AG09309 (cell line): ENCODE measurements at places on chromosomes 13 and 19.

DNA sequence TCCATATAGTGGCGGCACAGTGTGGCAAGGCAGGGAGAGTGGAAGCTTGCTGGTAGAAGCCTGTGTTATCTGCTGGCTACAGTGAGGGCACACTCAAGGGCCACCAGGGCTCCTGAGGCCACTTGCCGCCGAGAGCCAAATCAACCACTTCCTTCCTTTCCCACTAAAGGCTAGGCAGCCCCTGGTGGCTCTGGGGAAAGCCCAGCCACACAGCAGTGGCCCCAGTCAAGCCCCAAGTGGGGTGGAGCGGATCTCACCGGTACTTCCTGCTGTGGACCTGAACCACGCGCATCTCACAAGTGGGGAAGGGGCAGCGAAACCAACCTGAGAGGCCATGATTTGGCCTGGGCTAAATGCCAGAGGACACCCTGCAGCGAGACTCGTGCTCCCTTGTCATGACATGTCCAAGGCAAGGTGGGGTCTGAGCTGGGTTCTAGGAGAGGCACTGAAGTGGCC lies 21.9 kb upstream of the SLC35E1 start:
- DNase-seq, result no peak

- peak; percentile 48 for DNase-seq
Observed at GRCh38 chr13:95564733-95565291, 12.3 kb downstream of the CLDN10 start.

GRCh38 chr13:33617055-33617454 lies 200.9 kb upstream of the RFC3 start:
- no peak for DNase-seq

DNA sequence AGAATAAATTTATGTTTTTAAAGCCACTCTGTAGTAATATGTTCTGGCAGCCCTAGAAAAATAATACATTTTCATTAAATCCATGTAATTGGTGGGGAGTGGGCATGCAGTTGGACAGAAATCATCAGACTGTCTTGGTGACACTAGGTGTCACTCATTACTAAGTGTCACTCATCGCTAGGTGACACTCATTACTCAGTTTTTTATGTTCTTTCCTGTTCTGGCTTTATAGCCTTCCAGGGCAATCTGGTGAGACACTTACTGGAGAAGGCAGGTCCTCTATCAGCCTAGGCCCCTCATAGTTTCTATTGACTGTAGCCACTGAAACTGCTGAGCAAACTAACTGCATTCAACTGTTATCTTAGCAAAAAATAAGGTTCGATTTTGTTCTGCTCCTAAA lies 542.1 kb downstream of the SLITRK1 start:
- no peak for DNase-seq

GRCh38 chr13:113882267-113882630 lies 18.4 kb upstream of the GAS6 start:
- DNase-seq, result no peak

- no peak for DNase-seq
Observed at GRCh38 chr19:3899531-3900294, 19.2 kb downstream of the ATCAY start.

GRCh38 chr13:43544011-43544410 lies 242.8 kb downstream of the ENOX1 start:
- DNase-seq, result no peak

GRCh38 chr13:51192348-51192747 lies 29.9 kb upstream of the FAM124A start:
- no peak for DNase-seq
